ENCODE measurements at places on chromosomes 12 and 14. TPM values are rescaled to one million over a fixed set of nuclear protein-coding genes. Genes with fewer than 3 reads are reported as not detected.

RNASE7 gene
- total RNA-seq = not detected

TAS2R19 gene
- total RNA-seq = 0.78 TPM

GSC gene
- not detected for total RNA-seq

PIK3C2G gene
- not detected for total RNA-seq

DNA sequence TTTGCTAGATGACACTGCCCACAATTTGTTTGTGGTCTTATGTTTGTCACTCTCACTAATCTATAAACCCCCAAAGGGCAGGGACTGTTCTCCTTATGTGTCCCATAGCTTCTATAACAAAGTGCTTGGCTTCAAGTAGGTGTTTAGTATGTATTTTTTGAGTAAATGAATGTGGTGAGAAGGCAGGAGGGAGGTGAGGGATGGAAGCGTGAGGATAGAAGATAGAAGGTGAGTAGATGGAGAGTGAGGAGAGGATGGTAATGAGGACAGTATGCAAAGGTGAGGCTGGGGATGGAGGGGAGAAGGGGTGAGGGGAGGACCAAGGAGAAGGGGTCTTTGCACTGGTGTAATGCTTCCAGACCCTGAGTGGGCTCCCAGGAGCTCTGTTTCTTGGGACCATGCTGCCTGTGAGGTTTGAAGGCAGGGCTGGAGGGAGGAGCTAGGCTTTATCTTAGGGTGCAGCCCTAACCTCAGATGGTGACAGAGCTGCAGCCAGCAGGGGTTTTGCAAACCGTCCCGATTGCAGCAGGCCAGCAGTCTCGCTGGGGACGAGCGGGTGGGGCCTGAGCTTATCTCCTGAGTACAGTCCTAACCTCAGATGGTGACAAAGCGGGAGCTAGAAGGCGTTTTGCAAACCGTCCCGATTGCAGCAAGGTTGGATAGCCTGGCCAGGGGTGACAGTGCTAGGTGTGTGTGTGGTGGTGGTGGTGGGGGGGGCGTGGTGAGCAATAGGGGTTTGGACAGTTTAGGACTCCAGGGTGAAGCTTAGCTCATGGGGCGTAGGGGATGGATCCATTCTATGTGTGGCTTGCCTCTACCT is 6.5 kb downstream of the CEBPE start:
- no peaks in the 10 kb centered on the region for H3K36me3 ChIP-seq
- no peak overlapping the region for H3K27ac ChIP-seq
- H3K27me3 ChIP-seq = no peaks in the 10 kb centered on the region
- DNase-seq = no peak
- peaks cover 23% of the 10 kb centered on the region for H3K4me1 ChIP-seq

DNA sequence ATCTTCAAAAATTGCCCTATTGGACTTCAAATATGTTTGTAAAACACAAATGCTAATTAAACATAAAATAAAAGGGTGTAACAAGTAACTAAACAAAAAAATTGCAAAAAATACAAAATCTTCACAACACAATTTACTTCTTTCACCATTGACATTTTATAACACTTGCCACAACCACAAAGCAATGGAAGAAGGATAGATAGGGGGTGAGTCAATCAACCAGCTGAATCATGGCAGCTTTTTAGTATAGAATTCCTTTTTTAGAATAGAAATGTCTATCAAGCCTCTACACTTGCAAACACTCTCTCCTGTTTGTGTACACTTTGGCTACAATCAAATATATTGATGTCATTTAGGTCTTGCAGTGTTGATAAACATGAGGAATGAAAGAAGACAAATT is 232.7 kb downstream of the SLC16A7 start:
- H3K4me1 ChIP-seq = no peaks in the 10 kb centered on the region
- no peak for DNase-seq
- H3K4me3 ChIP-seq = no peak overlapping the region
- H3K27me3 ChIP-seq = no peaks in the 10 kb centered on the region
- H3K36me3 ChIP-seq = no peaks in the 10 kb centered on the region

GRCh38 chr12:50985322-50985721 is 33.0 kb downstream of the HIGD1C start:
- H3K27ac ChIP-seq = no peak overlapping the region
- no peaks in the 10 kb centered on the region for H3K27me3 ChIP-seq
- peaks cover 10% of the 10 kb centered on the region for H3K36me3 ChIP-seq
- no peaks in the 10 kb centered on the region for H3K4me1 ChIP-seq

- H3K27ac ChIP-seq = no peak overlapping the region
- no peak overlapping the region for H3K4me3 ChIP-seq
- no peaks in the 10 kb centered on the region for H3K27me3 ChIP-seq
Measured at GRCh38 chr14:94098326-94098992, 12.1 kb upstream of the IFI27 start.

DNA sequence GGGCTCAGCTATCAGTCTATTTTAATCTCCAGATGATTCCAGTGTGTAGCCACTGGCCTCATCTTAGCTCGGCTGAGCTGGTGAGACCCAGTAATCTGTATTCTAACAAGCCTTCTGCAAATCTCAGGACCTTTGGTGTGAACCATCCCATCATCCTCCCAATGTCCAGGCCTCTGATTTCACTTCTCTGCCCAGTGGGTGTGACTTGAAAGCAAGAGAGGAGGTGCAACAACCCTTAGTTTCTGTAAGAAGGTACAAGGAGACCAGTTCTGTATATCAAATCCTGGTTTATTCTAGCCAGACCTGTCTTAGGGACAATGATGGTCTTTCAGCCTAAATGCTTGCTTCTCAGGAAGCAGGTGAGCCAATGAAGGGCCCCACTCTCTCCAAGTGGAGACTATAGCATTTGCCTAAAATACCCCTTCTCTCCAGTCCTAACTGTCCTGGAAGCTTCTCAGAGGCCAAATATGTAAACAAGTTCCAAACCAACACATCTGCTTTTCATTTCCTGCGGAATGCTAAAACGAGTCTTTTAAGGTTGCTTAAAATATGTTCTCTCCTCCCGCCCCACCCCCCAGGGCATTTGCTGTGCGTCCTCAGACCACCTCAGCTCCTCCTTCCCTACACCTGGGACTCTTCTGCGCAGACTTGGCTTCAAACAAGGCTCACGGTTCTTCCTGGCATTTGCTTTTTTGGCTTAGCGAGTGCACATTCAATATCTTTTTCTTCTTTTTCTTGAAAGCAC is 78.4 kb upstream of the FUT8 start:
- no peak overlapping the region for H3K4me3 ChIP-seq
- H3K27me3 ChIP-seq = no peaks in the 10 kb centered on the region
- H3K36me3 ChIP-seq = no peaks in the 10 kb centered on the region
- no peak overlapping the region for H3K27ac ChIP-seq

DNA sequence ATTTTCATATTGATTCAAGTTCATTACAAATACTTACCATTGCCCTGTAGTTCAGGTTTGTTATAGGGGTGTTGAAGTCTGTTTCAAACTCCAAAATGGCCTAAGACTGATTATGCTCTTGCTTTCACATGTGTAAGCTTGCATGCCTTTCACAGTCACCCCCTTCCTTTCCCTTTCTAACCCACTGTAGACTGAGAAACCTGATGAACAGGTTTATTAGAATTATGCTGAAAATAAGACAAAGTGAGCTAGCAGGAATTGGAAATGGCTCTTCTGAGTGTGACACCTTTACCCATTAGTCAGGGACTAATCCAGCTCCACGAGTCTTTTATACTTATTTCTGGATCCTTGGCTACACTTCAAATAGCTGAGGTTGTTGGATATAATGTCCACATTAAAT is 38.9 kb downstream of the FBXO33 start:
- H3K27ac ChIP-seq = no peak overlapping the region
- H3K4me3 ChIP-seq = no peak overlapping the region
- no peaks in the 10 kb centered on the region for H3K4me1 ChIP-seq
- H3K27me3 ChIP-seq = no peaks in the 10 kb centered on the region
- DNase-seq = no peak

DNA sequence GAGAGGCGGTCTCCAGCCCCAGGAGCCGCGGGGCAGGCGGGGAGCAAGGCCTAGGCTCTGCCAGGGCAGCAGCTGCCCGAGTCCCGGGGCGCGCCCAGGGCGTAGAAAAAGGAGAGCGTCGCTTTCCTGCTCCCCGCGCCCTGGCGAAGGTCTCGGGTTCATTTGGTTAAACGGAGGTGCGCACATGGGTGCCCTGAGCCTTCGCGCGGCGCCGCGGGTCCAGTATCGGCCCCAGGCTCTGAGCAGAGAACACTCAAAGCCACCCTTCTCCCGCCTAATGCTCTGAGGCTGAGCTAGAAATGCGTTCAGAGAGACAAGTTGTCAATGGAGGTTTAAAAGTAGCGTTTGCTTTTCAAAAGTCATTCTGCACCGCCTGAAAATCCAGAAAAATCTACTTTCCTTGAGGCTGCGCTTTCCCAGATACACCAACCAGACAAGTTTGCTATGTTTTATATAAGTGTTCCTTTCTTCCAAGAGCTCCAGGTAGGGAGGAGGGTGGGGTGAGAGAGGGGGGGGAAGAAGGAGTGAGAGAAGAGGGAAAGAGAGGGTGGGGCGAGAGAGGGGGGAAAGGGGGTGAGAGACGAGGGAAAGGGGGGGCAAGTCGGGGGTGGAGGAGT is 1.5 kb downstream of the TMEM132C start:
- H3K27me3 ChIP-seq = no peaks in the 10 kb centered on the region
- no peak overlapping the region for H3K4me3 ChIP-seq
- no peaks in the 10 kb centered on the region for H3K36me3 ChIP-seq
- H3K27ac ChIP-seq = no peak overlapping the region

GRCh38 chr12:100857418-100857817 is 62.8 kb downstream of the ANO4 start:
- no peaks in the 10 kb centered on the region for H3K4me1 ChIP-seq
- no peaks in the 10 kb centered on the region for H3K27me3 ChIP-seq
- H3K27ac ChIP-seq = no peak overlapping the region
- no peaks in the 10 kb centered on the region for H3K36me3 ChIP-seq

- no peak overlapping the region for H3K4me3 ChIP-seq
- no peak for DNase-seq
- H3K27me3 ChIP-seq = no peaks in the 10 kb centered on the region
- no peaks in the 10 kb centered on the region for H3K4me1 ChIP-seq
Measured at GRCh38 chr12:103589517-103589916, 2.4 kb downstream of the STAB2 start.

- no peaks in the 10 kb centered on the region for H3K36me3 ChIP-seq
- no peaks in the 10 kb centered on the region for H3K4me1 ChIP-seq
- no peaks in the 10 kb centered on the region for H3K27me3 ChIP-seq
- H3K4me3 ChIP-seq = no peak overlapping the region
Measured at GRCh38 chr12:115857160-115857920, 420.2 kb downstream of the MED13L start.

GRCh38 chr12:117101953-117102799 is 3.0 kb upstream of the TESC start:
- DNase-seq = no peak
- no peaks in the 10 kb centered on the region for H3K27me3 ChIP-seq
- peaks cover 14% of the 10 kb centered on the region for H3K4me1 ChIP-seq
- no peaks in the 10 kb centered on the region for H3K36me3 ChIP-seq

DNA sequence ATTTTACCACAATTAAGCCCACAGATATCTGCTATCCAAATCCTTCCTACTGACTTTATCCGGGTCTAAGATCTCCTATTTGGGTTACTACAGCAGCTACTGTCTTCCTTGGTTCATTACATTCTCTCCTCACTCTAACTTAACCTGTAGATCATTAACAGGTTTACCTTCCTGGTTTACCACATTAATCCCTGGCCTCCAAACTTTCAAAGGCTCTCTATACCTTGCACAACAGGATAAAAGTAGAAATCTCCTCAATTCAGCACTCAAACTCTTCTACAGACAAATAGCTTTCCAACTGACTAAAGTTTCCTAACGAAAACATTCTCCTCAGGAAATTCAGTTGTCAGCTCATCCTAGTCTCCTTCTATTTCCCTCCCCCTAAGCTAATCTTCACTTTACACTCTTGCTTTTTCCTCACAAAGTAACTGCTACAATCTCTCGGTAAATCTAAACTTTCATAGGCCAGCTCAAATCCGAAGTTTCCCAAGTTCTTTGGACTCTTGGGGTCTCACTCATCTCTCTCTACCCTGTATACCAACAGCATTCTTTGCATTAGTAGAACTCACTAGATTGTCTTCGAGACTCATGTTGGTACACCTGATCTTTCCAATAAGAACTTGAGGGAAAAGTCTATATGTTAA is 2.7 kb downstream of the BTBD7 start:
- no peak overlapping the region for H3K27ac ChIP-seq
- no peak overlapping the region for H3K4me3 ChIP-seq
- no peaks in the 10 kb centered on the region for H3K36me3 ChIP-seq
- no peaks in the 10 kb centered on the region for H3K27me3 ChIP-seq

DNA sequence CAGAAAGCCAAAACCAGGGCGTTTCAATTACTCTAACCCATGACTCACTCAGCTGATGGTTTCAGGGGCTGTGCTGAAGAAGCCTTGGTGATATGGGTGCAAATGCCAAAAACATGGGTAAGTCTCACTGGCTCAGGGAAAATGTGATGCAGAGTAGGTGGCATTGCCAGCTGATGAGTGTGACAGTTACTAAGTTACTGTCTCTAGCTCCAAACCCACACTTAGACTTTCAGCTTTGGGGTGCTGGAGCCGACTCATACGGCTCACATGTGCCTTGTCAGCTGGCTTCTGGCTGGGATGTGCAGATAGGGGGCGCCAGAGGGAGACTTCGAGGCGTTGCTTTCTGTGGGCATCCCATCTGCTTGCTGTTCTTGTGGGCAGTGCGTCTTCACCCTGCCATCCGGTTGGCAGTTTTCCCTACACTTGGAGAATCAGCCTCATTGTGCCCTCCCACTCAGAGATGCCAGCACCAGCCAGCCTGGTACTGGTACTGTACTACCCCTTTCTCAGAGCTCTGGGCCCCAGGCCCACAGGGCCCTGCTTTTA is 11.1 kb upstream of the KRT7 start:
- H3K27me3 ChIP-seq = peaks cover 13% of the 10 kb centered on the region
- H3K36me3 ChIP-seq = no peaks in the 10 kb centered on the region
- no peaks in the 10 kb centered on the region for H3K4me1 ChIP-seq
- H3K4me3 ChIP-seq = no peak overlapping the region
- no peak overlapping the region for H3K27ac ChIP-seq
- DNase-seq = no peak

- no peak for DNase-seq
- no peaks in the 10 kb centered on the region for H3K36me3 ChIP-seq
- H3K4me3 ChIP-seq = no peak overlapping the region
- H3K4me1 ChIP-seq = no peaks in the 10 kb centered on the region
- H3K27me3 ChIP-seq = no peaks in the 10 kb centered on the region
- no peak overlapping the region for H3K27ac ChIP-seq
Measured at GRCh38 chr12:122921917-122922316, 26.0 kb upstream of the VPS37B start.

DNA sequence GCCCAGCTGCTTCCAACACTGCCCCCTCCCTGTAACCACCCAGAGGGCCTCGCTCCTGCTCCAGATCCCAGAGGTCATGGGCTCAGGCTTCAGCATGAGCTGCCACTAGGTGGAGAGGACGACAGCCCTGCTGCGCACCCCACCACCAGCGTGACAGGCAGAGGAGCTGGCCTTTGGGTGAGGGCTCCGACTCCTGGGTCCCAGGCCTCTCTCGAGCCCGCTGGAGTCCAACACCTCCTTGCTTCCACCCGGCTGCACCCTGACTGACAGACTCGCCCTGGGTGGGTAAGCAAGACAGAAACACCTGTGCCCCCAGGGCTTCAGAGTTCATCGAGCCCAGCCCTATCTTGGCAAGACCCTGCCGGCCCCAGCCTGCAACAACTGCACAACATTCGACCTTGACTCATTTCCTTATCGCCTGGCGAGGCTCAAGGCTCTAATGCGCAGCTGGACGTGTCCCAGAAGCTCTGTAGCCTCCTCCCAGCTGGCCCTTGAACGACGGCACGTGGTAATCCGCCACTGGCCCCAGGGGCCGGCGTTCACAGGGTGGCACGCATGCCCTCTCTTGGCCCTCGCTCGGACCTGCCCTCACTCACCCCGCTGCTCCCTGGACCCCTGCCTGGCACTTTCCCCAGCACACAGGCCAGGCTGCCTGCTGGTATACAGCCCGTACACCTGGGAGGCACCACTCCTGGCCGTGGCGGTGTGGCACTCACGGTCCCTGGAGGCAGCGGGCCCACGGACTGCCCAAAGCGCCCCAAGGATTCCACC is 28.0 kb downstream of the VPS37B start:
- H3K36me3 ChIP-seq = peaks cover 28% of the 10 kb centered on the region
- H3K27me3 ChIP-seq = no peaks in the 10 kb centered on the region
- no peak overlapping the region for H3K27ac ChIP-seq
- no peak for DNase-seq

Data from CD8-positive, alpha-beta memory T cell (primary cell).